Activated CD4-positive, alpha-beta memory T cell treated with anti-CD3 and anti-CD28 coated beads for 36 hours (primary cell): ENCODE measurements at places on chromosomes 6 and 20.

- no peak for DNase-seq
These were observed 92.7 kb downstream of the AGPAT4 start for GRCh38 chr6:161181121-161181520.

DNA sequence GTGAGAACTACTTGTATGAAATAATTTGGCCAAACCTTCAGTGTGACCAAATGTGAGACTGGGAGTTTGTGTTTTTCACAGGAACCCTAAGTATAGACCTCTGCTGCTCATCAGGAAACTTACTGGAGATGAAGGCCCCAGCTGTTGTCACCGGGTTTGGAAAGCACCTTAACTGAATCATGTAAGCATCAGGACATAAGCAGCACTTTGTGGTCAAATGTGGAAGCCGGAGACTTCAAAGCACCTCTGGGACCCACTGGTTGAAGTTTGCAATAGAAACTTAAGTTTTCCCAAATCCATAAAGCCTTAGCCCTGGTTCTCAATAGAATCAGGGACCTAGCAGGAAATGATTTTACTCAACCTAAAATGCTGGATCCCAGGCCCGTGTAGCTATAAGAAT is 14.3 kb downstream of the TTPAL start:
- DNase-seq = peak; percentile 54

DNA sequence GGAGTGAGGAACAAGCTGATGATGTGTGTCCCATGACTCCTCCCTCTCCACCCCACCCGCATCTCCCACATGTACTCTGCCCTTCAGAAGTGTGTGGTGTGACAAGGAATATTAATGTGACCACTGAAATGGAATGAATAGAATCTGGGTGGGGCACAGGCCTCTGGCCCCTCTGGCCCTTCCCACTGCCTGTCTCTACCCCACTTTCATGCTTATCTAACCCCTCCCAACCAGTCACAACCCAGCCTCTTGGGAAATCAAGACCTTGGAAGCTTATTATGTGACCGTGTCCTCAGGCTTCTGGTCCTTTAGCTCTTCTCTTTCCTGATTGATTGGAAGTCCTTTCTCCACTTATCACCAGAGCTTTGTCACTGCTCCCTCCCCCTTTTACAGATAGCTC is 312.2 kb upstream of the SOX4 start:
- no peak for DNase-seq

- DNase-seq = no peak
These were observed 100.0 kb upstream of the CITED2 start for GRCh38 chr6:139474145-139475108.

GRCh38 chr6:53793318-53794136 is 1.3 kb upstream of the LRRC1 start:
- DNase-seq = peak; percentile 61

- DNase-seq = no peak
These were observed 18.0 kb downstream of the TUBB2A start for GRCh38 chr6:3139090-3139903.

- no peak for DNase-seq
These were observed 473.0 kb downstream of the BCKDHB start for GRCh38 chr6:80579391-80580023.
